Stimulated activated naive B cell treated with anti-CD40 and anti-IgM and Interleukin-4, amounts not matched to agents 10 μg/mL and 1 μg/mL and 100 μg/mL, for 72 hours (primary cell): ENCODE measurements at places on chromosomes 7 and 10.

GRCh38 chr10:82814635-82815034 is 939.6 kb downstream of the NRG3 start:
- no peaks in the 10 kb centered on the region for H3K4me1 ChIP-seq
- no peaks in the 10 kb centered on the region for H3K36me3 ChIP-seq
- no peak overlapping the region for H3K4me3 ChIP-seq
- H3K27me3 ChIP-seq = no peaks in the 10 kb centered on the region

DNA sequence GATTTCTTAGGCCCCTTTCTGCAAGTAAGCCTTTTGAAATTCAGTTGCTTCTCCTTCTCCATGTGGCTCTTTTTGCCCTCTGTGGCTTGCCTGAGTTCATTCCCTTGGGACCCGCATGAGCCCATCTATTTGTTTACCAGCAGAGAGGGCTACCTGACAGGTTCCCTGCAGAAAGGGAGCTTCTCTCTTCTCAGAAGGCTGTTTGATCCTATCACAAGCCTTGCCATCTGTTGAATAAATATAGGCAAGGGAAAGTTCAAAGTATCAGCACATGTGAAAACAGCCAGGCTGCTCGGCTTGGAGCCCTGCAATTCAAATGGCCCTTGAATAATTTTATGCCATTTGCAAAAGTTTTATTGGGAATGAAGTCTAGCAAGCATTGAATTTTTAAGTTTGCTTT is 720.2 kb upstream of the FZD8 start:
- no peak for DNase-seq
- no peak overlapping the region for H3K27ac ChIP-seq
- H3K4me1 ChIP-seq = no peaks in the 10 kb centered on the region
- H3K4me3 ChIP-seq = no peak overlapping the region
- no peaks in the 10 kb centered on the region for H3K27me3 ChIP-seq

GRCh38 chr7:130493275-130493873 is 1.5 kb downstream of the MEST start:
- peaks cover 5% of the 10 kb centered on the region for H3K36me3 ChIP-seq
- H3K4me3 ChIP-seq = peak overlapping the region; percentile 61
- H3K4me1 ChIP-seq = peaks cover 35% of the 10 kb centered on the region
- peaks cover 32% of the 10 kb centered on the region for H3K27me3 ChIP-seq
- H3K27ac ChIP-seq = peak overlapping the region; percentile 69

DNA sequence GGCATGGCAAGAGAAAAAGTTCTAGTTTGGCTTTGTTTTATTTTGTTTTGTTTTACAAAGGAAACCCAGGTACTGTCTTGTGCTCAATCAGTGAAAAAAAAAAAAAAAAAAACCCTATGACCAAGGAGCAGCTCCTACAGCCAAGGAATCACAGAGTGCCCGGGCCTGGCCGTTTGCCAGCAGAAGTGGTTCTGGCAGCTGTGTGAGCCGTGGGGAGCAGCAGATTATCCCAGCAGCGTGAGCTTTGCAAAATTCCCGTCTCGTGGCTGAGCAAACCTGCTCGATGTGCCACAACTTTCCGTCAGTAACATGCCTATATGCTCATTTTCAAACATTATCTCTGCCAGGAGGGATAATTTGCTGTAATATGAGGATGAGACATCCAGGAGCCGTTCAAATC is 293.7 kb downstream of the POU6F2 start:
- no peaks in the 10 kb centered on the region for H3K4me1 ChIP-seq
- no peak overlapping the region for H3K4me3 ChIP-seq
- no peaks in the 10 kb centered on the region for H3K36me3 ChIP-seq
- H3K27me3 ChIP-seq = peaks cover 18% of the 10 kb centered on the region
- DNase-seq = no peak

DNA sequence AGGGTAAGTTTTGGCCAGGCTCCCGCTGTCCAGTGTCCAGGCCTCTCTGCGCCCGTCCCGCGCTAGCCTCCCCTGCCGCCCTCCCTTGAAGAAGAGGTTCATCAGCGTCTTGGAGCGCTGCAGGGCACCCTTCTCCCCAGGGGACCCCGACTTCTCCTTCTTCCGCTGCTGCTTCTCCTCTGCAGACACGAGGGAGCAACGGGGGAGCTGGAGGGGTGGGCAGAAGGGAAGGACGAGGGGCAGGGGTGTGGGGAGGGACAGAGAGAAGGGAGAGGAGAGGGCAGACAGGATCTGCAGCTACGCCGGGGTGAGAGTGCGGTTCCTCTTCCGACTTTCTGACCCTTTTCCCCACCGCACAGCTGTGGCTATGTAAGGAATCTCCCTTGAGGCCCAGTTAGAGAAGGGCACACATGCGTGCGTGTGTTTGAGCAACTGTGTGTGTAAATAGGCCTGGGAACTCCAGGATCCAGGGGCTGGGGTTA is 12.8 kb downstream of the PDZD7 start:
- H3K4me1 ChIP-seq = peaks cover 38% of the 10 kb centered on the region
- no peak for DNase-seq
- H3K27ac ChIP-seq = peak overlapping the region; percentile 87
- peaks cover 67% of the 10 kb centered on the region for H3K27me3 ChIP-seq
- peak overlapping the region; percentile 71 for H3K4me3 ChIP-seq

GRCh38 chr7:7795203-7795602 is 76.8 kb upstream of the RPA3 start:
- H3K4me3 ChIP-seq = no peak overlapping the region
- no peak for DNase-seq
- H3K27ac ChIP-seq = no peak overlapping the region
- no peaks in the 10 kb centered on the region for H3K27me3 ChIP-seq
- H3K36me3 ChIP-seq = peaks cover 28% of the 10 kb centered on the region
- H3K4me1 ChIP-seq = peaks cover 20% of the 10 kb centered on the region

DNA sequence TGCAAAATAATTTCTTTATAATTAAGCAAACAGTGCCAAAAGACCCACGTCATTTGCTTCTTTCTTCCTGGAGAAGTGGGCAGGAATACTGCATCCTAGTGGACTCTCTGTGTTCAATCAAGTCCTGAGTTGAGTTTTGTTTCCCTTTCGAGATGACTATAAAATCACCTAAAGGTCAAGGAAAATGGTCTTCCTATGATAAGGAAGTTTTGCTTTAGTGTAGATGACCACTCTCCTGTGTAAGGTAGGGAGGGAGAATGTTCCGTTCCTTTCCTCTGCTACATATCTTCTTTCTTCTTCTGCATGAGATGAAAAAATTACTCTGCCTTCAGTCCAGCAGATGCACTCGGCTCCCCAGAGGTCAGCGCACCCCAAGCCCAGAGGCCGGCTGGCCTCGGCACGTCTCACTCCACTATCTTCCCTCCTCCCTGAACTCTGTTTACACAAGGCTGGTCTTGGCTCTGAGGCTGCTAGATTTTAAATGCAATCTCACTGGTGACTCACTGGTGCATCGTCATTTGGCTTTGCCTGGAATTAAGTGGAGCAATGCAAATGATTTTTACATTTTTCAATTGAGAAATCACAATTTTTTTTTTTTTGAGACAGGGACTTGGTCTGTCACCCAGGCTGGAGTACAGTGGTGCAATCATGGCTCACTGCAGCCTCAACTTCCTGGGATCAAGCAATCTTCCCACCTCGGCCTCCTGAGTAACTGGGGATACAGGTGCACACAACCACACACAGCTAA is 18.6 kb upstream of the VDAC2 start:
- H3K36me3 ChIP-seq = peaks cover 25% of the 10 kb centered on the region
- no peak overlapping the region for H3K4me3 ChIP-seq

GRCh38 chr10:23439961-23440889 is 1.4 kb downstream of the OTUD1 start:
- peak overlapping the region; percentile 91 for H3K27ac ChIP-seq
- no peaks in the 10 kb centered on the region for H3K4me1 ChIP-seq
- H3K4me3 ChIP-seq = peak overlapping the region; percentile 97
- peaks cover 31% of the 10 kb centered on the region for H3K36me3 ChIP-seq
- no peak for DNase-seq
- H3K27me3 ChIP-seq = no peaks in the 10 kb centered on the region

GRCh38 chr7:97752215-97752614 is 20.3 kb downstream of the TAC1 start:
- H3K36me3 ChIP-seq = no peaks in the 10 kb centered on the region
- no peak overlapping the region for H3K27ac ChIP-seq
- H3K27me3 ChIP-seq = peaks cover 4% of the 10 kb centered on the region

DNA sequence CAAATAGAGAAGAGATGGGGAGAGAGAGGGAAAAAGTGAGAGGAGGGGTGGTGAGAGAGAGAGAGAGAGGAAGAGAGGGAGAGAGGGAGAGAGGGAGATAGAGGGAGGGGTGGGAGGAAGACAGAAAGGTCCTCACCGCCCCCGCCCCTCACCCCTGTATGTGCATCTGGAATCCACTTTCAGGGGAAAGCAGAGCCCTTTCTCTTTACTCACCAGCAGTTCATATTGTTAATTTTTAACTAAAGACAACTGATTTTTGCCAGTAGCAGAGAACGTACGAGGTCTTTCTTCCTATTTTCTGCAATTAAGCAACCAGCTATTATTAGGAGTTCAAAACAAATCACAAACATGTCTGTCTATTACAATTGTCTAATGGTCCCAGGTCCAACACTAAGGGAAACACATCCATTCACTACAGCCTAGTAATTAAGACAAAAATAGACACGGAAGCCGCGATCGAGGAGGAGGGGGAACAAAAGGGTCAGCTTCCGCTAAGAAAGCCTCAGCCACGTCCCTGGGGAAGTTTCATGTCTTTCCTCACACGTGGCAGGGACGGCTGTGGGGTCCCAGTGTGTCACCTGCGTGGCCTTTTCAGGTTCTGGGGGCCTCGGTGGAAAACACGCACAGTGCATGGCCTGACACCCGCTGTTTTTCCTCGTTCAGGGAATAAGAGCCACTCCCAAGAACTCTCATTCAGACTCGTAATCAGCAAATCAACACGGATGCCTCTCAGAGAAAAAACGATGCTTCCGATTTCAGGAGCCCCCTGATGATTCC is 572.0 kb downstream of the PTPRN2 start:
- no peak for DNase-seq
- H3K27me3 ChIP-seq = no peaks in the 10 kb centered on the region
- H3K4me1 ChIP-seq = no peaks in the 10 kb centered on the region
- no peaks in the 10 kb centered on the region for H3K36me3 ChIP-seq

- no peak overlapping the region for H3K27ac ChIP-seq
- no peaks in the 10 kb centered on the region for H3K27me3 ChIP-seq
- no peaks in the 10 kb centered on the region for H3K4me1 ChIP-seq
- no peak for DNase-seq
- no peaks in the 10 kb centered on the region for H3K36me3 ChIP-seq
These were observed 48.7 kb downstream of the SEMA3A start for GRCh38 chr7:84145892-84146291.

DNA sequence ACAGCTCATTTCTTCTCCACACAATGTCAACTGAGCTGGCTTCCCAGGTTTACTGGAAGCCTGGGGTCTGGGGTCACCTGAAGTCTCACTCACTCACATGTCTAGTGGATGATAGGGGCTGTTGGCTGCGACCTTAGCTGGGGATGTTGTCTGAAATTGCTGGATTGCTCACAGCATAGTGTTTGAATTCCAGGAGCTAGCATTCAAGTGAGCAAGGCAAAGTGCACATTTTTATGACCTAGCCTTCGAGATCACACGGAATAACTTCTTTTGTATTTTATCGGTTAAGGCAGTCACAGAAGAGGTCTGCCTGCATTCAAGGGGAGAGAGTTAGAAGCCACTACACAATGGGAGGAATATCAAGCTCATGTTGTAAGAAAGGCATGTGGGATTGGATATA is 3.6 kb downstream of the TEX47 start:
- no peak overlapping the region for H3K27ac ChIP-seq
- no peaks in the 10 kb centered on the region for H3K27me3 ChIP-seq
- DNase-seq = no peak
- H3K36me3 ChIP-seq = no peaks in the 10 kb centered on the region
- no peaks in the 10 kb centered on the region for H3K4me1 ChIP-seq
- H3K4me3 ChIP-seq = no peak overlapping the region

GRCh38 chr10:93601146-93601773 is at the start of gene RBP4:
RBP4 (minus strand) TSS chr10:93601235; CDS start chr10:93601028, 207 bp downstream.
- no peak within 1 kb of the TSS for H3K4me3 ChIP-seq
- H3K36me3 ChIP-seq = no peaks in the 10 kb centered on the region
- H3K4me1 ChIP-seq = no peaks in the 10 kb centered on the region
- DNase-seq = no peak
- peaks cover 33% of the 10 kb centered on the region for H3K27me3 ChIP-seq
- H3K27ac ChIP-seq = no peak within 1 kb of the TSS

GRCh38 chr7:15334536-15335263 is 227.1 kb downstream of the AGMO start:
- H3K27me3 ChIP-seq = no peaks in the 10 kb centered on the region
- no peak for DNase-seq
- H3K4me1 ChIP-seq = no peaks in the 10 kb centered on the region

GRCh38 chr10:110305767-110306451 is 1.2 kb upstream of the SMNDC1 start:
- H3K4me1 ChIP-seq = peaks cover 19% of the 10 kb centered on the region
- peak overlapping the region; percentile 97 for H3K27ac ChIP-seq
- H3K4me3 ChIP-seq = peak overlapping the region; percentile 25
- peak; percentile 56 for DNase-seq
- peaks cover 8% of the 10 kb centered on the region for H3K36me3 ChIP-seq
- H3K27me3 ChIP-seq = no peaks in the 10 kb centered on the region

DNA sequence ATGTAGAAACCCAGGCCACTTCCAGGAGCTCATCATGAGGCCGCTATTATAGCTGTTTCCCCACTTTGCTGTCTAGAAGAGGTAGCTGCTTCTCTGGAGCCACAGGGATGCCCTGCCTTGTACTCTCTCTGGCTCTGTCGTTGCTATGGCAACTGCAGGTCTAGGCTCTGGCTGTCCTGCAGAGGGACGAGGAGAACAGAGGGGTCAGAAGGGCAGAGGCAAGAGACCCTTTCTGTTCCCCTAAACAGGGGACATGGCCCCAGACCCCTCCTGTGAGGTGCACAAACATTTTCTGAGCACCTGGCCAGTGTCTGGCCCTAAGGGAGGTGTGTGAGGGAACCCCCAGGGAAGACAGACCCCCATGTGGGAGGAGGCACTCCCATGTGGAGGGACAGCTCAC is 31.4 kb downstream of the ITPRIP start:
- DNase-seq = no peak
- peaks cover 31% of the 10 kb centered on the region for H3K4me1 ChIP-seq
- no peaks in the 10 kb centered on the region for H3K27me3 ChIP-seq
- no peak overlapping the region for H3K27ac ChIP-seq

GRCh38 chr7:2711895-2712675 is 24.1 kb downstream of the AMZ1 start:
- H3K4me1 ChIP-seq = peaks cover 51% of the 10 kb centered on the region
- H3K27me3 ChIP-seq = no peaks in the 10 kb centered on the region
- no peak for DNase-seq
- no peak overlapping the region for H3K4me3 ChIP-seq
- peaks cover 20% of the 10 kb centered on the region for H3K36me3 ChIP-seq
- H3K27ac ChIP-seq = peak overlapping the region; percentile 42

GRCh38 chr7:152520861-152521302 is 85.1 kb upstream of the KMT2C start:
- no peak for DNase-seq
- peaks cover 8% of the 10 kb centered on the region for H3K27me3 ChIP-seq
- H3K36me3 ChIP-seq = no peaks in the 10 kb centered on the region
- H3K4me1 ChIP-seq = no peaks in the 10 kb centered on the region

- H3K36me3 ChIP-seq = no peaks in the 10 kb centered on the region
- H3K4me1 ChIP-seq = no peaks in the 10 kb centered on the region
- H3K4me3 ChIP-seq = no peak overlapping the region
- no peak for DNase-seq
- no peaks in the 10 kb centered on the region for H3K27me3 ChIP-seq
- no peak overlapping the region for H3K27ac ChIP-seq
These were observed 213.2 kb upstream of the MDFIC start for GRCh38 chr7:114708646-114709045.
